ENCODE measurements at places on chromosomes 1 and 21. TPM values are rescaled to one million over a fixed set of nuclear protein-coding genes. Genes with fewer than 3 reads are reported as not detected.
A peak's percentile ranks its signal among the peaks of the same experiment; 100 is the strongest.

DNA sequence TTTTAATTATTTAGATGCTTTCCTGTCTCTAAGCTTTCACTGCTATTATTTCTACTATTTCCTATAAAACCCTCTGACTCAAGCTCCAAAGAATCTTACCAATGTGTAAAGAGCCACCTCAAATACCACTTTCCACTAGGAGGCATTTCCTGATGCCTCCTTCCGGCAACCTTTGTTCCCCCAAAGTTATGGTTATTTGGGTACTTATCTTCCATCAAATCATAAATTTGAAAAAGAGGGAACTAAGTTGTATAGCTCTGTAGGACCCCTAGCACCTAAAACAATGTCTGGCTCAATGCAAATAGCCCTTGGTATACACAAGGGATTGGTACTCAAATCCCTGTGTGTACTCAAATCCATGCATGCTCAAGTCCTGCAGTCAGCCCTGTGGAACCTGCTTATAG is 79.6 kb downstream of the NME7 start:
- H3K4me1 ChIP-seq, result peaks cover 24% of the 10 kb centered on the region
- H3K27me3 ChIP-seq, result no peaks in the 10 kb centered on the region
- peak overlapping the region; percentile 86 for H3K27ac ChIP-seq
- peak; percentile 63 for DNase-seq
- no peaks in the 10 kb centered on the region for H3K36me3 ChIP-seq

DNA sequence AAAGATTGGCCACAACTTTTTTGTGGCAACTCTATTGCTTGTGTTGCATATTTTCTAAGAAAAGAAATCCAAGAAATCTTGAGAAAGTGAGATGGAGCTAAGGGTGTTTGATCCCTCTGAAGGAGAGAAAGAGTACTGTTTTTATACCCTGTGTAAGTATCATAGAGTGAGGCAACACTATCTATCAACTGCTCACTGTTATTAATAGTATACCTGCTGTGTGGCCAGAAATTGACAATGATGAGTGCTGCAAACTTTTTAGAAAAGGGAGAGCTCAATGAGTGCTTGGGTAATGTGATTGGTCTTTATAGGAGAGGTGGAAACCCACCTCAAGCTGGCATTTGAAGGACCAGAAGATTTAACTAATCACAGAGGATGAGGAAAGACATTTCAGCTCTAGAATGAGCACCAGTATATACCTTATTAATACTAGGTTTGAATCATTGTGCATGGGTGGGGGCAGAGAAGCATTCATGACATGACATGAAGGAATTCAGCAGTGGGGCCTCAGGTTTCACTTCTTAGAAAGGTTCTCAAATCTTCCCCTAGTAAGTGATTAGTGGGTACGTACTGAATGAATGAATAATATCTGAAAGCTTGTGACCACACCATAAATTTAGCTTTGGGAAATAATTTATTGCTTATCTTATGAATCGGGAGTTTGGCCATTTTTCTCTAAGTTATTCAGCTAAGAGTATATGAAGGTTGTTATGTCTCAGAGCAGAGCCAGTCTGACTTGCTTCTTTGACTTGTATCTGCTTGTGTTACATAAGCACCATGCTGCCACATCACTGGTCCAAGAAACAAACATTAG is 169.2 kb upstream of the SGIP1 start:
- no peaks in the 10 kb centered on the region for H3K27me3 ChIP-seq
- no peak overlapping the region for H3K27ac ChIP-seq
- DNase-seq, result no peak

- DNase-seq, result no peak
- no peaks in the 10 kb centered on the region for H3K27me3 ChIP-seq
- H3K27ac ChIP-seq, result no peak overlapping the region
- H3K4me1 ChIP-seq, result peaks cover 13% of the 10 kb centered on the region
- H3K4me3 ChIP-seq, result no peak overlapping the region
Observed at GRCh38 chr21:41418956-41419680, 6.9 kb upstream of the MX1 start.

GRCh38 chr1:110672753-110673108 is 2.0 kb downstream of the KCNA3 start:
- H3K27ac ChIP-seq, result no peak overlapping the region
- no peaks in the 10 kb centered on the region for H3K36me3 ChIP-seq
- H3K4me1 ChIP-seq, result no peaks in the 10 kb centered on the region
- no peak for DNase-seq

- H3K36me3 ChIP-seq, result no peaks in the 10 kb centered on the region
- no peaks in the 10 kb centered on the region for H3K27me3 ChIP-seq
- no peaks in the 10 kb centered on the region for H3K4me1 ChIP-seq
- no peak overlapping the region for H3K27ac ChIP-seq
- H3K4me3 ChIP-seq, result no peak overlapping the region
- no peak for DNase-seq
Observed at GRCh38 chr1:228922722-228923376, 187.6 kb downstream of the RHOU start.

DNA sequence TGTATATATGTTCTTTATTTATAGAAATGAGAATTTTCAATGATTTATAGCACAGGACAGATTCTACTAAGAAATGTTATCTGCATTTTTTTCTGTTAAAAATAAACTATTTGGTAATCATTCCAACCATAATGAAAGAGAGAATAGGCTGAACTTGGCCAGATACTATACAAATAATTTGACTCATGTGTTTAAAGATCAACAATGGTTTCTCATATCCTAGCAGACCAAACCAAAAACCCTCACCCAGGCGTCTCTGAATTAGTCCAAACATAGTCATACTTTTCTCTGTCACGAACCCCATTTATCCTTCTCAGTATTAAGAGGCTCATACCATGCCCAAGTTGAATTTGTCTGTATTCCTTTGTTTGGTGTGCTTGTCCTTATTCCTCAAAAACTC is 40.3 kb downstream of the RPE65 start:
- no peaks in the 10 kb centered on the region for H3K27me3 ChIP-seq
- no peaks in the 10 kb centered on the region for H3K36me3 ChIP-seq
- H3K4me1 ChIP-seq, result no peaks in the 10 kb centered on the region
- H3K27ac ChIP-seq, result no peak overlapping the region

GRCh38 chr1:202259705-202260104 is 66.1 kb downstream of the LGR6 start:
- H3K27ac ChIP-seq, result no peak overlapping the region
- no peak for DNase-seq
- no peaks in the 10 kb centered on the region for H3K4me1 ChIP-seq
- H3K36me3 ChIP-seq, result no peaks in the 10 kb centered on the region
- no peaks in the 10 kb centered on the region for H3K27me3 ChIP-seq

Gene PADI2
- 3.7 TPM for total RNA-seq

Gene DIRAS3
- total RNA-seq, result 0.21 TPM
